IPS DF 6.9 (cell line): ENCODE measurements at places on chromosomes 11 and 22.

GRCh38 chr11:11335043-11335442, 18.0 kb downstream of the CSNK2A3 start:
- no peak for DNase-seq

DNA sequence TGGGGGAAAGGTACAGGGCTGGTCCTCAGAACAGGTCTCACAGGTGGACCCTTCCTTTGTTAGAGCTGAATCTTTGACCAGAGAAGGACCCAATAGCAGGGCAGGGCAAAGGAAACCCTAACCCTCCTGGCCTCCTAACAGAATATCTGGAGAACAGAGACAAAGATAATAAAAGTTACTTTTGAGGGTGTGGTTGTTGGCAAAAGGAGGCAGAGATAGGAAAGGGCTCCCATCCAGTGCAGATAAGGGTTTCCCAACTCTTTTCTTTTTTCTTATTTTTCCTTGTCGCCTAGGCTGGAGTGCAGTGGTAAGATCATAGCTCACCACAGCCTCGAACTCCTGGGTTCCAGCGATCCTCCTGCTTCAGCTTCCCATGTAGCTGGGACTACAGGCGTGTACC, 11.9 kb downstream of the PCSK7 start:
- no peak for DNase-seq

DNA sequence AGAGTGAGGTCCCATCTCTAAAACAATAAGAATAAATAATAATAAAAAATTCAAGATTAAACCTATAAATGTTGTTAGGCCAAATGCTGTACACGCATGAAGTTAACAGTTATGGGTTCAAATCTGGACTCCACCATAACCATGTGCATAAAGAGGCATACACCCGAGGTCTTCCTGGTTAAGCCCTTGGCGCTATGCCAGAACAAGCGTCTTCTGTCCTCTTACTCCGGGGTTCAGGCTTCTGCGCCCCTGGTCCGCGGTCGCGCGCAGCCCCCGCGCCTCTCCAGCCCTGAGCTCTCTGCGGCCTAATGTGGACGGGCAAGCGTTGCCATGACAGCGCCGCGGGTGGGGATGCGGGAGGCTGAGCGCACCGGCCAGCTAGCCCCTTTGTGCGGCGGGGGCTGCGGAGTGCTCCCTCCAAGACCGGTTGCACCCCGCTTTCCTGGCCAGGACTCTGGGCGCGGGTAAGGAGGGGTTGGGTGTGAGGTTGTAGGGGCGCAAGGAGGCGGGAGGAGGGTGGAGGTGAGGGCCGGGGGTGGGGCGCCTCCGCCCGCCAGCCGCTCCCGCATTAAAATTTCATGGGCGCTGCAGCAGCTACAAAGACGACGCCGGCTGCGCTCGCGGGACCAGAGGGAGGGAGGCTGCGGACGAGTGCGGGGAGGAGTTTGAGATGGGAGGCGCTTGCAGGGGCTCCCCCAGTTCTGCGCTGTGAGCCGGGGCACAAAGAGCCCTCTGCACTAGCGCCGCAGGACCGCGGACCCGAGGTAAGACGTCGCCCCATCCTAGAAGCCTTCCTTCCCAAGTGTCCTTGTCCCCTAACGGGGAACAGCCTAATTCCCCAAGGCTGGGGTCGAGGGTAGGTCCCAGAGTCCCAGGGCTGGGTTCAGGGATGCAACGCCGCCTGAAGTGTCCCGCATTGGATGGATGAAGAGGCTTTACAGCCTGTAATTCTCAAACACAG, at the start of gene MIAT:
TSS of gene MIAT (plus strand) at position 698 of the 961 bp plus-strand sequence.
- no peak for DNase-seq

- DNase-seq = no peak
These were observed 34.0 kb downstream of the AMPD3 start for GRCh38 chr11:10488934-10489691.

DNA sequence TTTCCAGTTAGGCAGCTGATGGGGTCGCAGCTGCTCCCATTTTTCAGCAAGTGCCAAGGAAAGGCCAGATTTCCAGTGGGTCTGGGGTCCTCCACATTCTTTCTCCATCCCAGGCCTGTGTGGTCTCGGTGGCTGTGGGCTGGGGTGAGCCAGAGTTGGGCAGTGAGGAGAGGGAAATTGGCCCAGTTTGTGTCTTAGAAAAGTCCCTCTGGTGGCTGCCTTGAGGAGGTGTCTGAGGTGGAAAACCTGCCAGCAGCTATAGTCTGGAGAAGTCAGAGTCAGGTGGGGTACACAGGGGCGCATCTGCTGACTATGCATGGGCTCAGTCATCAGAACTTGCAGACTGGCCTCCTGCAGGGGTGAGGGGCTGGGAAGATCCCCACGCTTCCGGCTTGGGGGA, 30.5 kb downstream of the MRGPRD start:
- DNase-seq = no peak

DNA sequence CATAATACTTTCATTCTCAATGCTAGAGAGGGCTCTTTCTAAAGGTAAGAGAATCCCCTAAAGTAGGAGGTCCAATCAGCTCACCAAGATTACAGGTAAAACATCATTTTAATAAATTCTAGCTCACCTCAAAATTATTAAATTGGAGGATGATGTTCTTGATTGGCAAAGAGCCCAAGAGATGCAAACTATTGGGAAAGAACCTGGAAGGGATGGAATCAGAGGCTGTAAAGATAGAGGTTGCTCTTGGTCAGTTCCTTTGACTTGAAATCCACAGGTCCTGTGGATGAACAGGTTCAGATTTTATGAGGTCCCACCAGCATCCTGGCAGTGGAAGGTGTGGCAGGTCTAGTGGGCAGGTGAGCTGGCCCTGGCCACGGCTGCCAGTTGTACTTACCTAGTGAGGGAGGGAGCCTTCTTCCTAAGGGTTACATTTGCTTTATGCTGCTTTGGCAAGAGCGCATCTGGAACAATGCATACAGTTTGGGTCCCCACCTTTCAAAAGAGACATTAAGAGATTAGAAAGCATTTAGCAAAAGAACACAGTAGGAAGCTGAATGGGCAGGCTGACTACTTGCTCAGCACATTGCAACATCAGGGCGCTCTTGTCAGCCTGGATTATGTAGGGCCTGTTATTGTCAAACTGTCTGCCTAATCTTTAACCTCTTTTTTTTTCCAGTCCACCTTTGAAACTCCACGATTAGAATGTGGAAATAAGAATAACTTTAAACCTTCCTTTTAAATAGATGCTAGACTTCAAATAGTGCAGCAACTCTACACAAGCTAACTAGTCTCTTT, 97.0 kb downstream of the RDX start:
- no peak for DNase-seq

DNA sequence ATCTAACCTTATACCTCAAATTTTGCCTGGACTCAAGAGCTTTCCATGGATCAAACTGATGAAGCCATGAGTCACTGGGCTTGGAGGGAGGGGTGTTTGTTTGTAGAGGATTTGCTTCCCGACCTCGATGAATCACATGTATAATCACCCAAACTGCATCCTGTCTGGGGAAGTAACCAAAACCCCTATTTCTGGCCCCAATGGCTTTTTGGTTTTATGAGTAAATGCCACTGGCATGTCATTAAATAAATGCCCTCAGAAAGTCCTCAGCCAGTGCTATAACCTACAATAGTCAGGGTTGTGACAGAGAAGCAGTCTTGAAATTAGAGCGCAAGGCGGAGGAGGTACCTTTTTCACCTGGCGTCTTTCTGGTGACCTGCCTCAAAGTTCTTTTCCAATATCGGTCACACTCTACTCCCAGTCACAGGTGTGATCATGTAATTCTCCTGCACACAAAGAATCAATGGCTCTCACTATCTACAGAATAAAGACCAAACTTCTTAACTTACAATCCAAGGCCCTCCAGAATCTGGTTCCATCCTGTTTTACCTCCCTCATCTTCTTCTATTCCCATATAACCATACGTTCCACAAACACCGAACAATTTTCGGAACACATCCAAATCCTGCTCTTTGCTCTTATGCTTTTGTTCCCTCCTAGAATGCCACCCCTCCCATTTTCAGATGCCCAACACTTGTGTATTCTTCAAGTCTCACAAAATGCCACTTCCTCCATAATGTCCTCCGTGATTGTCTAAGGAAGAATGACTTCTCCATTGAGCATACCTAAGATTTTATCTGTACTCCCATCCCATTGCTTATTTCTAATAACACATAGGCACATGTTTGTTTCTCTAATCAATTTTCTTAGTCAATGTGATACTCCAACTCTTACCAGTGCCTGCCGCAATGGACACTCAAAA, 81.3 kb upstream of the BLID start:
- DNase-seq = no peak

DNA sequence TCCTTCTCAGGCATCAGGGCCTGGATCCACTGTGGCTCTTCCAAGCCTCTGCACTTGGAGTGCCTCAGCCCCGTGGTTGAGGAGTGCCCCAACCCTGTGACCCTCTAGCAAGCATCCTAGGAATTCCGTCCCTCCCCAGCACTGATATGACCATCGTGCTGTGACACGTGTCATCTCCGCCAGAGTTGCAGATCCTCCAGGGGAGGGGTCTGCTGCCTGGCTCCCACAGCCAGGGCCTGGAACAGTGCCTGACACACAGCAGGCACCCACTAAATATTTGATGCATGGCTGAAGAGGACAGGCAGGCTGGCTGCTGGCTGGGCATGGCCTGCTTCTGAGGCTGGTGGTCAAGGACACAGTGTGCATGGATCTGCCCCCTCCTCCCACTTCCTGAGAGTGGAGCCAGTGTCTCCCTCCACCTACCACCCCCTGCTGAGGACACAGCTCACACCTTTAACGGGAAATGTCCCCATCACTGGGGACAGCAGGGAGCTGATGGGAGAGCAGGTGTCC, 1.7 kb upstream of the CD81 start:
- DNase-seq = no peak

- no peak for DNase-seq
These were observed 77.0 kb downstream of the ME3 start for GRCh38 chr11:86595451-86595850.

- DNase-seq = no peak
These were observed 455.0 kb downstream of the BRD1 start for GRCh38 chr22:49372530-49373288.
